H9 (cell line): ENCODE measurements at places on chromosomes 16 and 17. TPM values are rescaled to one million over a fixed set of nuclear protein-coding genes. Genes with fewer than 3 reads are reported as not detected.

Gene FOXF1
- total RNA-seq, result not detected in 2 replicates

Gene CSH2
- not detected in 2 replicates for total RNA-seq

Gene SHISA9
- total RNA-seq, result 7.0 and 8.6 TPM in 2 replicates

- DNase-seq, result peak; percentile 100
Measured at GRCh38 chr16:58129097-58129936, at the start of gene CFAP20. TSS of gene CFAP20 (minus strand) at chr16:58129381. CDS start at chr16:58129115, 266 bp downstream.

DNA sequence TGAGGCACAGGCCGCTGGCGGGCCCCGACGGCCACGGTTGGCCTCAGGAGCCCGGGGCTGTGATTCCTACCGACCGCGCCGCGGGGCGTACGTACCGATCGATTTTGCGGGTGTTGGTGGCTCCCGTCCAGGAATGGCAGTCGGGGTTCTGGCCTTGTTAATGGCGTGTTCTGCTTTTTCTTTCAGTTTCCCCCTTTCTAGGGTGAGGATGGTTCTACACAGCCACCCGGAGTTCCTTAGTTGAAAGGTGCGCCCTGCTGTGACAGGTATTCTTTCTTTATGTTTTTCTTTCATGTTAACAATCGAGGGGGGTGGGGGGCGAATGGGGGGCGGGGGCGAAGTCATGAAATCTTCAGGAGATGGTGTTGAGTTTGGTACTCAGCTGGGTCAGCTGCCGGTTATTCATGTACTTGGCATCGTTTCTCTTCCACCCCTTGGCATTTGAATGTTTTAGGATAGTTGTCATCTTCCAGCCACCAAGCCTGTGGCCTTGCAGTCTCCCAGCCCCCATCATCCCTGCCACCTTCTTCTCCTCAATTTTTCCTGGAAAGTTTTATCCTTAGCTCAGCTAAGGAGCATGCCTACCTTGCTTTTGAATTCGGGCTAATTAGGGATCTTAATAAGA lies 802 bp downstream of the CYLD start:
- DNase-seq, result no peak

- DNase-seq, result peak; percentile 64
Measured at GRCh38 chr17:7853691-7854038, 1.2 kb upstream of the TMEM88 start.

- DNase-seq, result peak; percentile 75
Measured at GRCh38 chr16:86277221-86277620, 233.1 kb upstream of the FOXF1 start.
